ENCODE measurements at places on chromosomes 13 and 19.

DNA sequence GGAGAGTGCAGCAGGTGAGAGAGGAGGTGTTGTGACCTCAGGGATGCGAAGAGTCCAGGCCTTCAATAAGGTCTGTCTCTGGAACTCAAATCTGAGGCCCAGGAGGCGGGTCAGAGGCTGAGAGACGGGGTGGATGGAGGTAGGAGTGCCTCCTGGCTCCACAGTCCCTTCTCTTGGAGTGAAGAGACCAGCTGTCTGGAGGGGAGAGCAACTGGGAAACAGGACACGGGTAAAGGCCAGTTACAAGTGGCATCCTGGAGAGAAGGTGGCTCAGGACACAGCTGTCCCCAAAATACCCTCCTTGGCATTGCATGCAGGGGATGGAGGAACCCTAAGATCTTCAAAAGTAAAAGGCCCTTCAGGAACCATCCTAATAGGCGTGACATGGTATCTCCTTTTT lies 19.2 kb downstream of the PDE4A start:
- DNase-seq, result no peak

DNA sequence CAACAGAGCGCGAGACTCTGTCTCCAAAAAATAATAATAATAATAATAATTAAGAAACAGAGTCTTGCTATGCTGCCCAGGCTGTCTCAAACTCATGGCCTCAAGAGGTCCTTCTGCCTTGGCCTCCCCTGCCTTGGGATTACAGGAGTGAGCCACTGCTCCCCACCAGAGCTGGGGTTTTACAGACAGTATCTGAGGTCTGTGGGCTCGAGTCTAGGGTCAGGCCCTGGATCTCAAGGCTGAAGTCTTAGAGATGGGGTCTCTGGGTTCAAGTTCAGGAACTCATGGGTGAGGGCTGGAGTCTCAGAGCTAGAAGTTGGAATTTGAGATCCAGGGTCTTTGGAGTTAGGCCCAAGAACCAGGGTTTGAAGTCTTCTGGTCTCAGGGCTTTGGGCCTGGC lies 3.5 kb downstream of the IL11 start:
- no peak for DNase-seq

- no peak for DNase-seq
Measured at GRCh38 chr19:30651066-30651465, 278.9 kb downstream of the ZNF536 start.

GRCh38 chr19:9854282-9854846 lies 19.2 kb downstream of the PIN1 start:
- DNase-seq, result no peak

All from CD8-positive, alpha-beta T cell (primary cell).